ENCODE measurements at places on chromosomes 6 and 20.

DNA sequence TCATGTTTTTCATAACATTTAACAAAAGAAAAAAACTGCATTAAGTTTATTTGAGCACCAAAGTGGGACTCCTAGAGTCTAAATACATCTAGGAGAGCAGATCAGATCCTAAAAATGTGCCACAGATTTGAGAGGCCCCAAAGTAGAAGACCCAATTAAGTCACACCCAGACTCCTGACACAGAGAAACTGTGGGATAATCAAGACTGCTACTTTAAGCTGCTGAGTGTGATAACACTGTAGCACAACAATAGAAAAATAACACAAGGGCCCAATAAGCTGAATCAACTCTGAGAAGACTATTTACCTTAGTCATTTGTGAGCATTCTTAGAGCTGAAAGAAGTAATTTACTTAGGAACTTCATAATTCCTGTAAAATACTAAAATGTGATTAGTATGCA is 26.0 kb downstream of the TRDN start:
- no peak for DNase-seq

- DNase-seq, result no peak
Observed at GRCh38 chr6:10381133-10381829, 33.6 kb downstream of the TFAP2A start.

DNA sequence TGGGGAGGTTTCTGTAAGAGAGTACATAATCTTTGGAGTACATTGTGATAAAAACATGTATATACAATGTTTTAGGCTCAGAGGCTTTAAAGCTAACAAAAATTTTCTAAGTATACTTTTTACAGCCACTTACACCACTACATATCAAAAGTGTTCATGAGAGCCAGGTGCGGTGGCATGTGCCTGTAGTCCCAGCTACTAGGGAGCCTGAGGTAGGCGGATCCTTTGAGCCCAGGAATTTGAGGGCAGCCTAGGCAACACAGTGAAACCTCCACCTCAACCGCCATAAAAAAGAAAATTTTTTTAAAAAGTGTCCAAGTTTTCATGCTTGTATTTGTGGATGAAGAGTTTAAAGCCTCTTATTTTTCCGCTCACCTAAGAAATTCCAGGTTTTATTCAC is 22.5 kb downstream of the SNX3 start:
- no peak for DNase-seq

GRCh38 chr6:137148306-137149034 is 25.0 kb downstream of the IL22RA2 start:
- no peak for DNase-seq

DNA sequence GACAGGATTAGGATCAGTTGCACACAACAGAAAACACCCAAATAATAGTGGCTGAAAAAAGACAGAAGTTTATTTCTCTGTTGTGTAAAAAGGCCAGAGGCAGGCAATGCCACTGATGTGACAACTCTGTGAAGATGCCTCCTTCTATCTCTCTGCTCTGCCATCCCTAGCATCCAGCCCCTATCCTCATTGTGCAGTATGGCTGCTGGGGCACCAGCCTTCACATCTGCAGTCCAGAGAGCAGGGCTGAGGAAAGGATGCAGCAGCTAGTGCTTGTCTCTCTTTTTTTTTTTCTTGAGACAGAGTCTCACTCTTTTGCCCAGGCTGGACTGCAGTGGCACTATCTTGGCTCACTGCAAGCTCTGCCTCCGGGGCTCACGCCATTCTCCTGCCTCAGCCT is 6.4 kb upstream of the ADA start:
- DNase-seq, result no peak

- DNase-seq, result peak; percentile 48
Observed at GRCh38 chr6:44430326-44430725, 42.8 kb downstream of the CDC5L start.

GRCh38 chr6:105458084-105458483 is 55.2 kb upstream of the PREP start:
- no peak for DNase-seq

DNA sequence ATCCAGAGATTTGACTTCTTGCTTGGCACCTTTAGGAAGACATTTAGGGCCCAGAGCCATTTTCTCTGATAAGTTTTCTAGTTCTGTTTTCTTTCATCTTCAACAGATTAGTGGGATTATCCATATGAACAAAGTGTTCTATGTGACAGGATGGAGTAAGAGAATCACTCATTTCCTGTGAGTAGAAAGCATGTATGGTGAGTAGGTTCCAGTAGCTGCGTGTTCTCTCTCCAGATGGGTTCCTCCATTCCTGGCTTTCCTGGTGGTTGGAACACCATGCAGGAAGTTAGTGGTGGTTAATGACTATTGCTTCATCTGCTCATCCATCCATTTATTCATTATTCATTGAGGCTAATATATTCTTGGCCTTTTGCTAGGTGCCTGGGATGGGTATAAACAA is 54.0 kb downstream of the EFCAB8 start:
- no peak for DNase-seq

GRCh38 chr6:16756660-16757255 is 4.5 kb downstream of the ATXN1 start:
- no peak for DNase-seq
